ENCODE measurements at places on chromosomes 2 and 18. TPM values are rescaled to one million over a fixed set of nuclear protein-coding genes. Genes with fewer than 3 reads are reported as not detected.

DNA sequence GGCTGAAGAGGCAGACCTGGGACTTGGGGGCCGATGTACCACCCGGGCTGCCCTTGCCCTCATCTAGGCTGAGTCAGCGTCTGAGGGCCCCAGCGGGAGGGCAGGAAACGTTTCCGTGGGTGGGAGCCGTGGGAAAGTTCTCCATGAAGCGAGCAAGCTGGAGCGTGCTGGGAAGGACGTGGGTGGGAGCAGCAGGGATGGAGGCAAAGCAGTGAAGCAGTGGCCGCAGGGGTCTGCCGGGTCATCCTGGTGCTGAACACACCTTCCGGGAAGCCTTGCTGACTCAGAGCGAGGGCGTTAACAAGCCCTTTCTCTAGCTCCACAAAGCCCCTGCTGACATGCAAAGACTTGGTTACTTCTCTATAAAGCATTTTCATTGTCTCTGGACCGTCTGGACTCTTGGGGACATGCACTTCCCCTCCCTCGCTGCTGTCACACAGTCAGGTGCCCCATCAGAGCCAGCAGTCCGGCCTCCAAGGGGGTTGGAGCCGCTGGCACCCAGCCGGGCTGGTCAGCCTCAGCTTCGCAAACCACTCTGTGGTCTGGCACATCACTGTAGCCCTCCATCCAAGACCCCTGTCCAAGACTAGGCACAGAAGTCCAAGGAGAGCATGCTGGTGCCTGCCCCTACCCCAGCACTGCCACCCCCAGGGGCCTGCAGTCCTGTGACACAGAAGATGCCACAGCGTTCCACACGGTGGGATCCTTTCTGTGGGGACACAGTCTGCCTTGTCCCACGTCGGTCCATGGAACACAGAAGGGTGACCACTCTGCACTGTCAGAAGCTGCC is 115.1 kb upstream of the GPC1 start:
- no peak for DNase-seq

DNA sequence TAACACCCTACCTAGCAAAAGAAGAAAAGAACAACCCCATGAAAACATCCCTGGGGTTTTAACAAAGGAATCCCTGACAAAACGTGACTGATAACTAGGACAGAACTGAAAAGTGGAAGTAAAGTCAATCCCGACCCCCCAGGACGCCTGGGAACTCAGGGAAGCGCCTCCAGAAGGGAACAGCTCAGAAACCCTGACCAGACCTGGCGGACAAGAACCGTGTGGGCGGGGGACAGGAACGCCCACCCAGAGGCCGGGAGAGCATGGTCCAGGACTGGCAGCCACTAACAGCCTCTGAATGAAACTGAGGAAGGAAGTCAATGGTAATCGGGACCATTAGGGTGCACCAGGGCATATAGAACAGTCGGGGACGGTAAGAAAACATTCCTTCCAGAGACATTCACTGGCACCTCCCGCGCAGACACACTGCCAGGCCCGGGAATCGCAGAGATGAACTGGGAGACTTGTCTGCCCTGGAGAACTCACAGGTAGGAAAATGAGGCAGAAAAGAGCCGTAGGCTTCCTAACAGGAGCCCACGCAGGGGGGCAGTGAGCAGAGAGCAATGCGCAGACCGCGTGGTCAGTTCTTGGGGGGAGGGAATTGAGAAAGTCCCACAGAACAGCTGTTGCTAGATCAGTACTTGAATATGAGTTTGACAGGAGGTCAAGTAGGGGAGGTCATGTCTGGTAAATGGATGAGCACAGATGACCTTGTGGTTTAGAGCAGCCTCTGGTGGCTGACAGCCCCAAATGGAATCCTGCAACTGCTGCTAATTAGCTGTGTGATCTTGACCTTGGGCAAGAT is 1.3 kb upstream of the TBC1D8 start:
- DNase-seq = no peak

GRCh38 chr2:114925296-114926255 is 483.1 kb downstream of the DPP10 start:
- DNase-seq = no peak

DNA sequence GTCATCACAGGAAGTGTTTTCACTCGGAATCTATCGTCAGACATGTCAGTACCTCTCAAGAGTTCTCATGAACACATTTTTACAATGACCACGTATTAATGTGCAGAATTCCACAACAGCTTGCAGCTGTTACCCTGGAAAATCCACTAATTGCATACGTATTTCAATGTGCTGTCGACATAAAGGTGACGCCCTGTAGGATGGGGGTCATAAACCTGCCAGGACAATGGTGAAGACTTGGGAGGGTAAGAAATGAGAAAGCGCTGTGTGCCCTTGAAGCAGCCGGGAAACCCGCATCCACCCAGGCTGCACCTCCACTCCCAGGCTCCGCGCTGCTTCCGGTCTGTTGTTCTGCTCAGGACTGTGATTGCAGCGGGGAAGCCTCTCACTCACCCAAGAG is 14.0 kb downstream of the TMEM18 start:
- no peak for DNase-seq

- no peak for DNase-seq
Measured at GRCh38 chr2:156279446-156280150, 52.9 kb downstream of the NR4A2 start.

DNA sequence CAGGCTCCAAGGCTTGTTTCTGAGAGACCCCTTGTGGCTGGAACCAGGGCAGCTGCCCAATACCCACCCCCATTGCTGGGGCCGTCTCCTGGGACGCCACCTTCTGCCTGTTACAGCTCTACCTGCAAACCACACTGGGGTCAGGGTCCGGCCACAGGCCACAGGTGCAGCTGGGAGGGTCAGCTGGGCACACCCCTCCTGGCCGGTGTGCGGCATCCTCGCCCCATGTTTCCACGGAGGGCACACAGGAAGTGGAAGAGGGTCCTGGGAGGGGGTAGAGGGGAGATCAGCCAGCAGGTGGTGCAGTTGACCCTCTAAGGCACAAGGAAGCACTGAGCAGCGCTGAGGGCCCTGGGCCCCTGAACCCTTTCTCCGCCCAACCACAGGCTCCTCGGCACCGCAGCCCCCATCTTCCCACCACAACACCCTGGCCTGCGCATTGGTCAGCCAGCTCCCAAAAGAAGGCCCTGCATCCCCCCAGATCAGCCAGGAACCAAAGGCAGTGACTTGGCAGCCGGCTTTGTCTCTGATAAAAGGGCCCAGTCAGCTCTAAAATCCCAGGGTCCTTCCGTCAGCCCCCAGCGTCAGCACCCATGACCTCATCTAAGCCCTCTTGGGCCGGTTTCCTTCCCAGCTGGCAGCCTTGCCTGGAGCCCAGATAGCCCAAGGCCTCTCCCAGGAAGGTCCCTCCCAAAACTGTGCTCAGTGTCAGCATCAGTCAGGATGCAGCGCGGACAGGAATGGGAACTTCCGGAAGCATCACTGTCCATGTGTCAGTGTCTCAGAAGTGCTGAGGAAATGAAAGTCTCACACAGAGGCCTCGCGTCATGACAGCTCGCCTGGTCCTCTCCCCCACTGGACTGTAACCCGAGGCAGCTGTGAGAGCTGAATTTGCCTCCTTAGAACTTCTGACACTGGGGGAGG is 1.7 kb downstream of the ERFE start:
- no peak for DNase-seq

- no peak for DNase-seq
Measured at GRCh38 chr18:28127763-28128658, 48.9 kb downstream of the CDH2 start.

DNA sequence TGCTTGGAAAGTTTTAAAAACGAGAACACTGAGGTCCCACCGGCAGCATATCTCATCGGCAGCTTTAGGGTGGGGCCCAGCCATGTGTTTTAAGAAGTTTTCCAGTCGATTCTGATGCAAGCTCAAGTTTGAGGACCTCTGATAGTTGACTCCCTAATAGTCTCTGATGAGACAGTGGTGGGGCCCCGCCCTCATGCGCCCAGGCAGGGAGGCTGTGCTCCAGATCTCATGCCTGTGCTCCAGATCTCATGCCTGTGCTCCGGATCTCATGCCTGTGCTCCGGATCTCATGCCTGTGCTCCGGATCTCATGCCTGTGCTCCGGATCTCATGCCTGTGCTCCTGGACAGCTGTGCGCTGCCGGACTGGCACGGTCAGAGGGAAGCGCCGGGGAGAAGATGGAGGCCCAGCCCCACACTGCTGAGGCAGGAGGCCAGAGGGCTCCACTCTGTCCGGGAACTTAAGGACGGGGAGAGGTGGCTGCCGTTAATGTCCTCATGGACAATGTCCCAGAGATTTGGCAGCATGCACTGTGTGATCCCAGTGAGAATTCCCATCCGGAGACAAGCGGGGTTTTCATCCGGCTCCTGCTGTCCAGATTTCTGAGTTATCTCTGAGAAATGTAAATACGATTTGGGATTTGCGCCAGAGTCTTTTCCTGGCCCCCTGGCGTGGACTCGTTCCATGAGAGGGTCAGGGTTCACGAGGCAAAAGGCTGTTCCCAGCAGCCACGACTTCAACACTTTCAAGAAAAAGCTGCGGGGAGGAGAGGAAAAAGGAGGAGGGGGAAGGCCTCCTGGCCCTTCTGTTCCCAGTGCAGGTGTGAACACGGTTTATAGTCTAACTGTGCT is 9.4 kb upstream of the COLEC11 start:
- DNase-seq = no peak

- no peak for DNase-seq
Measured at GRCh38 chr2:25829828-25830227, 48.5 kb downstream of the ASXL2 start.

DNA sequence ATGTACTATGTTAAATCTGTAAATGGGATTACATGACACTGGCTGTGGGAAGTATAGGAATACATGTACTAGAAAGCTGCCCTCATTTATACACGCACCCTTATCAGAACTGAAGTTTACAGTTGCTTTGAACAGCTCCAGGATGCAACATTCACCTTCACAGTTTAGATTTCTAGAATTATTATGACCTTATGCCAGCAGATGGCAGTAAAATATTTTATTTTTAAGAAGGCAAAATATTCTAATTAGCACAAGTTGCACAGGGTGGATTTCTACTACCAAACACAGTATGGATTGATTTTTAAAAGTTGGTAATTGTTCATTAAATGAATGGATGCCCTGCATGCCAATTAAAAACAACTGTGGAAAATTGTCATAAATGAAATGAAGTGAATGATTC is 670.4 kb downstream of the KCNJ3 start:
- no peak for DNase-seq

DNA sequence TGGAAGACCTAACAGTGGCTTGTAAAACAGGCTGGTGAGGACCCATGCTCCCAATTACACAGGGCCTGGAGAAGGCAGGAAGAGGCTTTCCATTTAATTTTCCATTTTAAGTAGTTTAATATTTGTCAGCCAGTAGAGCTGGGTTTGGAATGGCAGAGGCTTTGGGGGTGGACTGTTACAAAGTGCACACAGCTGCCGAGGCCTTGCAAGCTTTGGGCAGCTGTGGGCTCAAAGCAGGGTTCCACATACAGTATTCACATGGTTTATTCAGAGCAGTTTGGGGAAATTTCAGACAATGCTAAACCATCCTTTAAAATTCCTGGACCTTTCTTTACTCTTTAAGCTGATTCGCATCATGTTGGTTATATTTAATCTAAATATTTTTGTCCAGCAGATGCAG is 132.6 kb downstream of the WDSUB1 start:
- DNase-seq = no peak

DNA sequence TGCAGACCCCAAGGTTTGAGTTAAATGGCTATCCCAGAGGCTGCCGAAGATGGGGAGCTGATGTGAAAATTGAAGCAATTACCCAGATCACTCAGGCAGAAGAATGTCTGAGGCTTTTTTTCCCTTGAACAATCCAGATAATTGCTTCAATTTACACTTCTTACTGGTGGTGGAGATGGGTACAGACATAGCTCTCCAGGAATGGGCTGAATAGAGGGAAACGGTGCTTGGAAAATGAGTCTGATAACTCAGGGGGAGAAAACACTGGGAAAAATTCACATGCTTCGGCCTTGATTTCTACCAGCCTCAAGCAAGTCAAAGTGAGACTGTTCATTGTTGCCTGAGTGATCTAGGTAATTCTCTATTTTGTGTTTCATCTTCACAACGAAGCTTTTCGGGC is 9.5 kb upstream of the KIF5C start:
- DNase-seq = no peak

- DNase-seq = no peak
Measured at GRCh38 chr18:41870817-41871216, 84.2 kb upstream of the PIK3C3 start.

GRCh38 chr2:61878761-61879160 is 9.7 kb downstream of the CCT4 start:
- DNase-seq = no peak

- no peak for DNase-seq
Measured at GRCh38 chr2:33796511-33796910, 197.4 kb upstream of the FAM98A start.

GRCh38 chr2:191566344-191566743 is 111.6 kb upstream of the NABP1 start:
- DNase-seq = no peak

DNA sequence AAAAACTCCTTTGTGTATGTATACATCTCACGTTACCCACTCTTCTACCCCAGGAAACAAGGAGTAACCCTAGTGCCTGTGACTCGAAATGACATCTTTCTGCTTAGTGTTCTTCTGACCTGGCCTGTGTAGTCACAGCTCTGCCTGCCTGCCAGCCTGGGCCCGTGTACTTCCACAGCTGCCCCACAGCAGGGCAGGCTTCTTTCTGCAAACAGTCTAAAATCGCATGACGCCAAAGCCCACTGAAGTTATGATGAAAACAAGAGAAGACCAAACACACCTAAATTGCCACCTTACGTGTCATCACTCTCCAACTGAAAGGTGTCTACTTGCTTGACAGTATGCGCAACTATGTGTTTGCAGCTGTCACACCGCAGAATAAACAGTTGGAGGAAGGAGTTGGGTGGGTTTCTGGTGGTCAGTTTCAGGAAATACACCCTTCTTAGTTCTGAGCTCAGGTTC is 1.5 kb downstream of the GAREM1 start:
- DNase-seq = no peak

GRCh38 chr2:84776011-84776410 is 104.9 kb downstream of the TRABD2A start:
- DNase-seq = no peak

DNA sequence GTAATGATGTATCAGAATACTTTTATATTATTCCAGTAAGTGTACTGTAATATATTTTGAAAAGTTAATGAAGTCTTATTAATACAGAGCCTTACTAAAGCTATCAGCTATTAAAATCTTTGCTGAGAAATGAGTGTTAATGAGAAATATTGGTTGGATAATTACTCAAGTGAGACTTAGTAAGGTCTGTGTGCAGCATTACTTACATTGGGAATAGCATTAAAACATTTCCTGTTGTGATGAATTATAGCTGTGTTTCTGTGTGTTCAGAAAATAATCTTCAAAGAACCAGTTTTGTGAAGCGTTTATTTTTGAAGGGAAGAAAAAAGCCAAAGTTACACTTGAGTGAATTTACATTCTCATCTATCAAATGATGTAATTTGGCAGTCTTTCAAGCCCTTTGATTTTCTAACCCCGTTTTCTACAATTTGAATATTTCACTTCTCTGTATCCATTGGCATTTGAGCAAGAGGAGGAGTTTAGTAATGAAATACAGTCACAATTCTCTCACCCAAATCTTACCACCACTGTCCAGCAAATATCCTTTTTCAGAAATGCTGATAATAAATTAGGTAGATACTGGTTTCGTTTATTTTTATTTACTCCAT is 123.5 kb upstream of the BOD1L2 start:
- no peak for DNase-seq

GRCh38 chr2:186959486-186959885 is 110.5 kb upstream of the ZSWIM2 start:
- no peak for DNase-seq

HAAO gene
- total RNA-seq = 0.61 TPM

NOP58 gene
- 35.2 TPM for total RNA-seq

SERPINB10 gene
- 8.4 TPM for total RNA-seq

SOCS6 gene
- 23.2 TPM for total RNA-seq

KLF11 gene
- total RNA-seq = 5.2 TPM

CFAP53 gene
- not detected for total RNA-seq

PIK3C3 gene
- total RNA-seq = 17.2 TPM

SLC9A4 gene
- total RNA-seq = 0.40 TPM

CREG2 gene
- total RNA-seq = 2.0 TPM

SGPP2 gene
- total RNA-seq = 66.0 TPM

All from esophagus squamous epithelium (tissue), 5 donors.